Midbrain (tissue), 1 donor: ENCODE measurements at places on chromosomes 2 and 18.

- DNase-seq, result no peak
These were observed 748.1 kb upstream of the LRATD1 start for GRCh38 chr2:13884291-13884976.

- no peak for DNase-seq
These were observed 37.2 kb downstream of the SLC14A2 start for GRCh38 chr18:45652303-45653080.

- no peak for DNase-seq
These were observed 58.0 kb downstream of the FAM168B start for GRCh38 chr2:131035112-131035825.

DNA sequence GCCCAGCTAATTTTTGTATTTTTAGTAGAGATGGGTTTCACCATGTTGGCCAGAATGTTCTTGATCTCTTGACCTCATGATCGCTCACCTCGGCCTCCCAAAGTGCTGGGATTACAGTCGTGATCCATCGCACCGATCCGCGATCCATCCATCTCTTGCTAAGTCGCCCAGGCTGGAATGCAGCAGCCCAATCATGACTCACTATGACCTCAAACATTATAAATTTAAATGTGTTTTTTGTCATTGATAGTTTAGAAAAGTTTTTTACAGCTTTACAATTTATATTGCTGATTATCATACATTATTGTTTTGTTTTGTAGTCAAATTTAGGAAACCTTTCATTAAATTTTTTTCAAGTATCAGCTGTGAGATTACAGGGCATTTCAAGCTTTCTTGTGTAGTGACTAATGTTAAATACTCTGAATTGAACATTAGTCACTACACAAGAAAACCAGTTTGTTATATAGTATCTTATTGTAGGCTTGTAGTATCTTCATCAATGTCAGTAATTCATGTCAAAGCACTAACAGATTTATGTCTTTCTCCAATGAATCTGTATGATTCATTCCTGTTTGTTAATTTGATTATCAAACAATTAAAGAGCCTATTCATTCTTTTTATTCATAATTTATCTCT, 37.5 kb downstream of the NR4A2 start:
- DNase-seq, result no peak

DNA sequence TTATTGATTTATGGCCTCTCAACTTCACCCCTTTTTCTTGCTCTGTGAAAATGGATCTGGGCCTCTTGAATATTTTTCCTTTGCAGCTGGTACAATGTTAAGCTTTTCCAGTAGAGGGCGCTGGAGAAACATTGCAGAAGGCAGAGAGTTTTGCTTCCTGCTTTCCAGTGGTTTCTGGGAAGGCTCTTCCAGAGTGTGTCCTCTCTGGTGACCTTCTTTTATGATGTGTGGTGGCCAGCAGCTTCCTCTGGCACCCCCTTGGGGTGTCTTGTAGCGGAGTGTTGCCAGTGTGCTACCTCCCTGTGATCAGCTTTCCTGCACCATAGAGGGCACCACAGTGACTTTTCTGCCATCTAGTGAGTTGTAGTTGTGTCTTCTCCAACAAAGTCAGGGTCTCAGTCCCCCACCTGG, 25.4 kb upstream of the MGAT5 start:
- no peak for DNase-seq

GRCh38 chr2:26251893-26252292, 7.2 kb downstream of the HADHB start:
- DNase-seq, result peak; percentile 67

GRCh38 chr2:236830926-236831325, 254.8 kb upstream of the COPS8 start:
- DNase-seq, result no peak

DNA sequence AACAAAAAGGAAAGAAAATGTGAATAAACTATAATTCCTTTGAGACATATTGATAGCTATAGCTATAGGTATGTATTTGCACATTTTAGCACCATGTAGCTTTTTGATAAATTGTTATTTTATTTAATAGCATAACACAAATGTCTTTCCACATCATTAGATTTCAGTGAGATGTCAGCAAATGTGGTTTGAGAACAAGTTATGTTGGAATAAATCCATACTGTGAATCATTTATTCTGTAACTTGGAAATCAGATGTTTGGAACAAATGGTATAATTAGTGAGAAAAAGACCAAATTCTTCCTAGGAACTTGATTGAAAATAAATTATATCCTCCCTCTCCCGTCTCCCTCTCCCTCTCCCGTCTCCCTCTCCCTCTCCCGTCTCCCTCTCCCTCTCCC, 62.8 kb downstream of the NABP1 start:
- DNase-seq, result no peak

DNA sequence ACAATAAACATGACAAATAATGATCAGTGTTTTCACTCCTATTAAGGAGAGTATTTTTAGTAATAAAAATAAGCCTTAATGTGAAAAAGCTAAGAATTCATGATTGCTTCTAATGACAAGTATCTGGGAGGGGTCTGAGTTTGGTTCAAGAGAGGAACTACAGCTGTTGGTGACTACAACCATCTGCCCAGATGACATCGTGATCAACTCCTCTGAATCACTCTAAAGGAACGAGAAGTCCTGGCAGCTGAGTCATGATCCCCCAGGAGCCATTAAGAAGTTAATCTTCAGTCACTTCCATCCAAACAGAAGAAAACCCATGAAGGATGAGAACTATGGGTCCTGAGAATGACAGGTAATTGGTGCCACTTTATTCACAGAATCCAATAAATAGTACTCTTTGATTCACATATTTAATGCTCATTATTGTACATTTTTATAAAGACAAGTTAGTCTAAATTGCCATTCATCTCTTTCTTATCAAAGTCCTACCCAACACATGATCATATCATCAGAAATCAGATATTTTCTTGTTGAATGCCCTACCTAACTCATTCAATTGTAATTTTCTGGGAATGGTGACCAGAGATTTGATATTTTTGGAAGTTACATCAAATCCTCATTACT, 6.8 kb downstream of the TFPI start:
- no peak for DNase-seq

GRCh38 chr2:28082131-28082530, 191.6 kb downstream of the BABAM2 start:
- DNase-seq, result no peak

DNA sequence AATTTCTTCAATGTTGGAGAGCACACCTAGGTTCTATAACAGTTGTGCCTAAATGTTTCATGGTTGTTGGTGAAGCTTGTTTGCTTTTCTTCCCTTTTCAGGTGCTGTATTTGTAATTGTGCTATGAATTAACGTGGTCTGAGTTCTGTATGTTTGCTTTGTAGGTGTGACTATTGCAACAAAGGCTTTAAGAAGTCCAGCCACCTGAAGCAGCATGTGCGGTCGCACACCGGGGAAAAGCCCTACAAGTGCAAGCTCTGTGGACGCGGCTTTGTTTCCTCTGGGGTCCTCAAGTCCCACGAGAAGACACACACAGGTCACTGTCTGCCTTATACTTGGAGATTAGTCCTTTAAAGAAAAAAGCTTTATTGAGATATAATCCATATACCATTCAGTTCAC, 91.2 kb downstream of the ZNF236 start:
- no peak for DNase-seq

DNA sequence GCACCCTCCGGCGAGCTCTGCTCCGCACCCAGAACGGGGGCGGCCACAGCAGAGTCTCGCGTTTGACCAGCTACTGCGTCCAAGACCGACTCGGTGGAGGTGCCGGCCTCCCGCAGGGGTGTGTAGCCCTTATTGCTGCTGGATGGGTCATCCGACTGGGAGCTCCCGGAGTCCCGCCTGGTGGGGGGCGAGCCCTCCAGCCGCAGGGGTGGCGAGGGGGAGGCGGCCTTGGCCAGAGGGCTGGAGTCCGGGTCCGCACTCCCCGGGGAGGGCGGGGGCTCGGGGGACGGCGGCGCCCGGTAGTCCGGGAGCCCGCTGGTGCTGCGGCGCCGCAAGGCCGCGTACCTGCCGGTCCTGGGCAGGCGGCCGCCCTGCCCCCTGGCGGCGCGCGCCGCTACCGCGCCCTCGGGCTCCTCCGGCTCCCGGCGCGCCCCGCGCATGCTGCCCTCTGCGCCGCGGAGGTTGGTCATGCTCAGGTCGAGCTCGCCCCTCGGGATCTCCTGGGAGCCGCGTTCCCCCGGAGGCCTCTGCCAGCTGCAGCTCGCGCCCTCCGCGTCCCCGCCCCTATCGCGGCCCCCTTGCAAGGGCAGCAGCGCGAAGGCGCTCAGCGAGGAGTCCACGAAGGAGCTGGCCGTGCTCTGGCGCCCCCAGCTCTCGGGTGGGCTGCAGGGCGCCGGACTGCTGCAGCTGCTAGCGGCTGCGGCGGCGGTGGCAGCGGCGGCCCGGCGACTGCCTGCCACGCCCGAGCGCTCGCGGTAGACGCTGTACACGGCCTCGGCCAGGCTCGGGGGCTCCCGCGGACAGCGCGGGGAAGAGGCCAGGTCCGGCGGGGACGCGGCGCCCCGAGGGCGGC, 4.8 kb downstream of the TMEM200C start:
- DNase-seq, result no peak

GRCh38 chr2:160139991-160140390, 60.1 kb downstream of the ITGB6 start:
- DNase-seq, result no peak

DNA sequence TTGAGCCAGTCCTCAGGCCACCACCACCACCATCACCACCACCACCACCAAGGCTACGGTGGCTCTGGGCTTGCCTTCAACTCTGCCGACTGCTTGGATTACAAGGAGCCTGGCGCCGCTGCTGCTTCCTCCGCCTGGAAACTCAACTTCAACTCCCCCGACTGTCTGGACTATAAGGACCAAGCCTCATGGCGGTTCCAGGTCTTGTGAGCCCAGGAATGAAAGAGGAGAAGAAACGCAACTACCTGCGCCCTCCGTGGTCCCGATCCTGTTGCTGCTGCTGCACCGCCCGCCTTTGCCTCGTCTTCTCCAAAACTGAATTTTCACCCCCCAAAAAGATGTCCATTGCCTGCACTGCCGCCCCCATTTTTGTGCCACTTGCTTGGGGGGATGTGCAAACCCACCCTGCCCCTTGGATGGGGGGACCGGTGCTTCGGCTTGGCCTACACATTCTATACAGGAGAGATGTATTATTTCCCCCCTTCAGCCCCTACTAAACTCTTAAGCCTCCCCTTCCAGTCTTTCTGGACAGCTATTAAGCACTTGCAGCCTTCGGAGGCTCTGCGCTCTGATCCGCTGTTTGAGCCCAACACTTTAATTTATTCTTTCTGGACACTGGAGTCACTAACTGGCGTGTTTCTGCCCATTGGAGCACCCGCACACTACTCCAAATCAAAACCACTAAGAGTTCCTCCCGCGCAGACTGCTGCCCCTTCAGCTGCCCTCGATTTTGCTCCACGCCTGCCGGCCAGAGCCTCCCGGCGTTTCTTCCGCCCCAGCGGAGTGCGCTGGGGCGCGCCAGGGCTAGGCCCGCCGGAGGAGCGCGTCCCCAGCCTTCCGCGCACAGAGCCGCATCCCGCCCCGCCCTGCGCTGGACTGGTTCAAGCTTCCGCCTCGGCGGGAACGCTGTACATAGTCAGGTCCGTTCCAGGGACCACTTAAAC, 5.7 kb downstream of the OTX1 start:
- DNase-seq, result no peak

GRCh38 chr2:39475006-39475405, 37.9 kb upstream of the MAP4K3 start:
- no peak for DNase-seq

GRCh38 chr2:54772110-54772509, 48.6 kb downstream of the EML6 start:
- DNase-seq, result no peak

DNA sequence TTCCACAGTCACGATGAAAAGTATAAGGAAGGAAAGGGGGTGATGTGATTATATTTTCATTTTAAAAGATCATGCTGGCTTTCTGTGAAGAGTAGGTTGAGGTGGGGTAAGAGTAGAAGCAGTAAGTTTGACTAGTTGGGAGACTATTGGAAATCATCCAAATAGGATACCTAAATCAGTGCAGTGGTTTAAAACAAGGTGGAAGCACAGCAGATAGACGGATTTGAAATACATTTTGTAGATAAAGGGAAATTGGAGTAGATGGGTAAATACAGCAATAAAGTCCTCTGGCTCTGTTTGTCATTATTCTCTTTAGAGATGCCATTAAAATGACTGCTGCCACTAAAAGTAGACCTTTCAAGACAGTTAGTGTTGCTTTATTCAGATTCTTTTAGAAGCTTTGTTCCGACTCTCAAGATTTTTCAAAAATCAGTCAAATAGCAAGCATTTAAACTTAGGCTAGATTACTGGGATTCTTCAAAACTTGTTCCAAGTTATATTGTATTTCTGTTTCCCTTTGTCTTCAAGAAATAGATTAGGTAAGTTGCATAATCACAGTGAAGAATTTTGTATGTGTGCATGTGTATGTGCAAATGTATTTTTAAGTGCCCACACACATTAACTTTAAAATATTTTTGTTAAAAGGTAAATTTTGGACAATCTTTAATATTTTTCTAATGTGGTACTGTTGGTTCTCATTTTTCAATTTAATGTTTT, 61.7 kb upstream of the DTNA start:
- DNase-seq, result no peak

DNA sequence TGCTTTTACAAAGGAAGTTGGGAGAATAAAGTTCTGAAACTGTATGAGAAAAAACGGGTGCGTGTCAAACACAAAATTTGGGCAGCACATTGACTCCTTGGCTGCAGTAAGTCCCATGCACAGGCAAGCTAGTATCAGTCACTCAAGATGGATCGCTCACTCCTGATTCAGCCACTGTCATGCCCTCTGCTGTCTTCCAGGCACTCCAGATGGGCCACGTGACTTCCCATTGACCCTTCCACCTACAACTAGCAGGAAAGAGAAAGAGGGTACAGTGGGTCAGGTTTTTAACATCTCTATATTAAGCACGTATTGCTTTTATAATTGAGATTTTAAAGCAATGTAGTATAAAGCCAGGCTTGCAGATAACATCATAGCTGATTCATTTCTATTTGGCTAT, 8.6 kb downstream of the ARHGEF33 start:
- no peak for DNase-seq

DNA sequence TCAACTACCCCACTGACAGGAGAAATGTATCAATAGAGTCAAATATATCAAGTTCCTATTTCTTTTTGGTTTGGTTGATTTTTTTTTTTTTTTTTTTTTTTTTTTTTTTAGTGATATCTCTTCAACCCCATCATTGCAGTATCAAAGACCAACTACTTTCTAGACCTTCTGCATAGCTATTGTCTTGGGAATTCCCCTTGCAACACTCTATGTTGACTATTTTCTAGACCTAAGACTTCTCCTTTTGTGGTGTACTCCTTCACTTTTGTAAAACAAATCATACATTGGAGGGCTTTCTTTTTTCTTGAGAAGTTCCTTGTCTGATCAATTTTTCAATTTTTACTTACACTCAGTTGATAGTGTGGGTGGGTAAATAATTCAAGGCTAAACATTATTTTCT, 46.5 kb upstream of the NR4A2 start:
- no peak for DNase-seq

DNA sequence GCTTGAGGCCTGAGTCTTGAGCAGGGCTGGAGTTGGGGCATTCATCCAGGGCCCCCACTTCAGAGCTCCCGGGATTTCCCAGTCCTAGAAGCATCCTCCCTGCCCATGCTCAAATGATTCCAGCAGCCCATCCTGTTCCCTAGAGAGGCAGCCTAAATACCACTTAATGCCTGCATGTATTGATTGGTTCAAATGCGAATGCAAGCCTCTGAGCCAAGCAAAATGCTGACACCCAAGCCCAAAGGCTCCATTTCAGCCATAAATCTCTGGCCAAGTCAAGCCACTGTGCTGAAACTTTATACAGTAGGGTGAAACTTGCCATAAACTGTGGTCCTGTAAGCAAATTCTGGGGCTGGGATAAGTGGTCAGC, 279.8 kb downstream of the CLIP4 start:
- no peak for DNase-seq
